Heart left ventricle (tissue), 16 donors: ENCODE measurements at places on chromosomes 2 and 18.

- no peak for DNase-seq
Observed at GRCh38 chr2:190722061-190722759, 73.3 kb downstream of the NAB1 start.

- DNase-seq, result no peak
Observed at GRCh38 chr18:9599328-9599727, 15.0 kb downstream of the PPP4R1 start.

DNA sequence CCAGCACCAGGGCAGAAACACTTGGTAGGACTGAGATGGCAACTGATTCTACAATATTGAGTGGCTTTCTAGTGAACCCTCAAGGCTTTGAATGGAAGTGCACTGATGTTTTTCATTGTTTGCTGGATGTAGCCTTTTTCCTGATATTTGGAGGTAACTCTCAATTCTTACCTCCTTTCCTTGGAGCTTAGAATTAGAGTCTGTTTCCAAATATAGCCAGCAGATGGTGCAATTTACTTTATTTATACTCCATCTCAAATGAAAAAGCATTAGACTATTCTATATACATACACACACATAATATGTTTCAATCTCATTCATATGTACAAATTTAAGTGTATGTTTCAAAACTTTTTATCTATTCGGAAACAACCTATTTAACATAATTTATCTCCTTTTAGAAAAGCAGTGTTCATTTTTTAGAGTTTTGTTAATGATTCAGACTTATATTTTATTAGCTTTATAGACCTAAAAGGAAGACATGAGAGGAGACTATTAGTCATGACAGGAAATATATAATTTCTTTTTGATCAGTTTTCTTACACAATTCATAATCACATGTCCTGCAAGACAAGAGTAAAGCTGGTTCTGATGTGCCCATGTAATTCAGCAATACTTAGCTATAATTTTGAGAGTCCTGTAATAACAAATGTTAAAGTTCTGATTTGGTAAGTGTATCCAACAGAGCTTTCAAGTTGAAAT lies 124.8 kb downstream of the NUP35 start:
- DNase-seq, result no peak

DNA sequence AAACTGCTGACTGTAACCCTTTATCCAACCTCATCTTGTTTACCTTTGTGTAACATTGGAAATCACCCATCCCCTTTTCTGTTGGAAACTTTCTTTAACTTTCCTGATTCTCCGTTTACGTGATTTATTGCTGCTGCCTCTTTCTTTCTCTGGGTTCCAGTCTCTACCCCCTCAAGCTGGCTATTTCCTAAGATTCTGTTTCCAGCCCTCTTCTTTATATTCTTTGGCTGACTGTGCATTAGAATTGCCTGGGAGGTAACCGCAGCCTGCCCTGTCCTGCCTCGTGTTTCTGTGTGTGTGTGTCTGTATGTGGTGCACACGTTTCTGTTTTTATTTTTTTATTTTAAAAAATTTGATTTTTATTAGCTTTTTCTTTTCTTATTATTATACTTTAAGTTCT lies 229.2 kb downstream of the PLCL1 start:
- no peak for DNase-seq

DNA sequence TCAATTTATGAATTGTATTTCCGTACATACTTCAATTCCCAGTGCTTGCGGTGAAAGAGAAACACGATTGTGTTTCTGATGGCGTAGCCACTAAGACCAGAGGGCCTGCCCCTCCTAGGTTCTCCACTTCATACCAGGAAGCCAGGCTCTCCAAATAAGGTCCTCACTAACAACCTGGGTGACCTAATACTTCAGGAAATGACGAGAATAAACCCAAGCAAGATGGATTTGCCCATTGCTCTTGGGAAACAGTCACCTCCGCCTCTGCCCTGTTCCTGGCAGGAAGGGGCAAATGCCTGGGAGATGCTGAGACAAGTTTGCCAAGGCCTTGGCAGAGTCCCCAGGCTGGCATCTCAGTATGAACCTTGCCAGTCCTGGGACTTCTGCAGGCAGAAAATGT lies 41.8 kb downstream of the TTC32 start:
- peak; percentile 64 for DNase-seq

DNA sequence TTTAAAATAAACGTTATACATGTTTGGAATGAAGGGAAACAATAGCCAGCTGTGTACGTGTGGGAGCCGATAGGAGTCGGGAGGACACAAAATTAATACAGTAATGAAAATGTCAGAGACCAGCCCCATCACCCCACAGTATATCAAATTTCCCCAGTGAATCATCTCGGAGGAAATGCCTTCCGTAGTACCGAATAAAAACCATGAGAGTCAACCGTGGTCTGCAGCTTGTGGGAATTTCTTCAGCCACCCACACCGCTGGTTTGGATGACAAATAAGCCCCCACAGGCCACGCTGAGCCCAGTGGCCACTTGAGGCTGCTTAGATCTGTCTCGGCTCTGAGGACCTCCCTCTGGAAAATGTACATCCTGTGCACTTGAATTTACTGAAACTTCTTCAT lies 133.7 kb downstream of the COL6A3 start:
- peak; percentile 73 for DNase-seq

DNA sequence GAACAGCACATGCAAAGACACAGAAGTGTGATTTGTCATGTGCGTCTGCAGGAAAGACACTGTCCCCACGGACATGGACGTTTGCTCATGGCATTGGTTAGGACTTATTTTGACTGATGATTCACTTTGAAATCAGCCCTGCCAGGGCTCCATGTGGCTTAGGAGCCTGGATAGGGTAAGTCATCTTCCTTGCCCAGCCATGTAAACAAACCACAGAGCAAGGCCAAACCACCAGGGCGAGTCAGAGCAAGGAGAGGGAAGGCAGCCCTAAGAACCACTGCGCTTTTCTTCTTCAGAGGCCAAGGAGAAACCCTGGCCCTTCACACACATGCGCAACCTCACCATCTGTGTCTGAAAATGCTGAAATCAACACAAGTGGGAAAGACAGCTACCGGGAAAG lies 88.8 kb downstream of the GFPT1 start:
- DNase-seq, result no peak

DNA sequence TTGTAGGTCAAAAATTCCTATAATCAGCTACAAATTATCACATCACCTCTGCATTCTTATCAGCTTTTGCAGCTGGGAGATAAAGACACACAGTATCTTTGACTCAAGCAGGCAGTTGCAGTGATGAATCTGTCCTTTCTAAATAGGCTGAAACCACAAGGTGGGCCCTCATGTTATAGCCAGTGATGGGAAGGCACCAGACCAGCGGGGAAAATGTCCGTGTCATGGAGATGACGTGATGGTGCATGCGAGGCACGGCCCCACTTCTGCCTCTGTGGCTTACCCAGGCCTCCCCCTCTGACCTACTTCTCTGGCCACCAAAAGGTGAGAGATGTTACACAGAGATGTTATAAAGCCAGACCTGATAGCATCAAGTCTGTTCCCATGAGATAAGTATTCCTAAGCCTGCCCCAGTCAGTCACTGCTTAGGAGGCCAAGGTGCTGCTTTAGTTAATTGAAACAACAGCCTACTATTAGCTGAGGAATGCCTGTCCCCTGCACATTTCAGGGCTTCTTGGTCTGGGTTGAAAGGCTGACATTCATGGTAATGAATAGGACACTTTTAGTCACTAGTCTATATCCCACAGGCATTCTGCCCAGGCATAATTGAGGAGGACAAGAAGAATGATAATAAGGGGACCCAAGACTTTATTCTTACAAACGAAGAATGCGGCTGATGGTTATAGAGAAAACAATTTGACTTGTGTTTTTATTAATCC lies 327.9 kb downstream of the LPIN1 start:
- DNase-seq, result no peak

- DNase-seq, result no peak
Observed at GRCh38 chr2:186108470-186108869, 369.9 kb downstream of the FSIP2 start.

GRCh38 chr2:3683748-3684454 lies 19.5 kb upstream of the DCDC2C start:
- DNase-seq, result no peak

DNA sequence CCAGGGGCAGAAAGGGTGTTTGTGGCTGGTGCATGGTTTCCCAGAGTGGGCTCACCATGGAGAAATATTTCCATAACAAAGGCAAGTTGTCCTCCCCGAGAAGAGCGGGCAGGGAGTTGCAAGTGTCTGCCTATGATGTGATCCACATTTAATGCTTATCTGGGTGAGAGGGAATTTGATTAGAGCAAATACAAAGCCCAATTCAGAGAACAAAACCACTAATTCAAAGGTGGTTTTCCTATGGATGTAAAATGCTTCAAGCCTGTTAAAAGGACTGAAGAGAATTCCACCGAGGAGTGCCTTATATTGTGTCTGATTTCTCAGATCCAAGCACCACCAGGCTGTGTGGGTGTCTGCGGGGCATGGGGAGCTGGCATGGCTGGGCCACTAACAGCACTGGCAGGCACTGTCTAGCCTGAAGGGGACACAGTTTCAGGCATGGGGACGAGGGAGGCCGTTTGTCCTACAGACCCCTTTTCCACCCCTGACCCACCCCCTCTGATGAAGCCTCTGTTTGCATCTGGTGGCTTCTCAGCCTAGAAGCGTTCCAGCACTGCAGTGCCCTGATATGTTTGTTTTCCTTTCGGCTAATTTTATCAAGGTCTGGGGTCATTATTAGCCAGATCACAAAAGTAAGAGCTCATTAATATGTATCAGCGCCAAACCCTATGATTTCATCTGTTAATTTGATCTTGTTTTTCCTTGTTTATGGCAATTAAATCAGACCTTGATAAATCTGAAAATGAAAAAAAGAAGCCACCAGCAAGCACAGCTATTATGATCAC lies 357.3 kb downstream of the HRH4 start:
- no peak for DNase-seq

DNA sequence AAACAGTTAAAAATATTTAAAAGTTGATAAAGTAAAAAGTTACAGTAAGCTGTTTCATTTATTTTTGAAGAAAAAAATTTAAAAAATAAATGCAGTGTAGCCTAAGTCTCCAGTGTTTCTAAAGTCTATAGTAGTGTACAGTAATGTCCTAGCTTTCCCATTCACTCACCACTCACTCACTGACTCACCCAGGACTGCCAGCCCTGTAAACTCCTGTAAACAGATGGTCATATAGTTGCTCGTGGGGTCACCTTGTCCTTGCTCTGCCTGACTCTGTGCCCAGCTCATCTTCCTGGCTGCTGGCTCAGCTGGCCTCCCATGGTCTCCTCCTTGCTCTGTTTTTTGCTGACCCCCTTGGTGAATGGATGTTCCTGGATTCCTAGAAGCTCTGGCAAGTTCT lies 180.3 kb downstream of the VAPA start:
- no peak for DNase-seq

DNA sequence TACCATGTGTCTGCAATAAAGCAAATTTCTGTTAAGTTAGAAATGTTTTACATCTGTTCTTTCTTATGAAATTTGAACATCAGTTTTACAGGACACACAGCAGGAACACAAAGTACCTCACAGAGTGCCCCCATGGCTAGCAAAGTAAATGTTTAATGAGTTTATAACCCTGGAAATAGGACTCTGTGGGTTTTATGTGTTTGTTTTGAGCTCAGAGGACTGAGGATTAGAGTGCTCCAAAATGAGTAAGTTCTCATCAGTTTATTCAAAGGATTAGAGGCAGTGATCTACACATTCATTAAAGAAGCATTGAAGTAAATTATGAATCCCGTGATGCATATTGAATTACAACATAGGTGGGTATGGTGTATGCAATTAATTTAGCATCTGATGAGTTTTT lies 281.8 kb downstream of the GULP1 start:
- DNase-seq, result no peak

DNA sequence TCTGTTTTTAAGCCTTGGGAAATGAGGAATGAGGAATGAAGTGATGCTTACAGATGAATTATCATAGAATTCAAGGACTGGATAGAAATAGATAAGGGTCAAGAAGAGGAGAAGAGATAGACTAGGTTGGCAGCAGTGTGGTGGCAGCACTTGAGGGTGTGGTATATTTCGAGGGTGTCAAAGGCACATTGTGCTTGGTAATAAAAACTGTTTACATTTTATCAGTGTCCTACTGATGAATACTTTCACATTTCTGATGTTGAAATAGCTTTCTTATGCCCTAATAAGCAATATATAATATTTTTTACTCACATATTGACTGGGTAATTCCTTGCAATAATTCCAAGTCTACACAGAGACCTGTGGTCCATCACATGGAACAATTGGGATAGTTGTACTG lies 3.4 kb downstream of the TFPI start:
- DNase-seq, result no peak

GRCh38 chr2:96927405-96928171 lies 57.7 kb upstream of the SEMA4C start:
- DNase-seq, result peak; percentile 57

DNA sequence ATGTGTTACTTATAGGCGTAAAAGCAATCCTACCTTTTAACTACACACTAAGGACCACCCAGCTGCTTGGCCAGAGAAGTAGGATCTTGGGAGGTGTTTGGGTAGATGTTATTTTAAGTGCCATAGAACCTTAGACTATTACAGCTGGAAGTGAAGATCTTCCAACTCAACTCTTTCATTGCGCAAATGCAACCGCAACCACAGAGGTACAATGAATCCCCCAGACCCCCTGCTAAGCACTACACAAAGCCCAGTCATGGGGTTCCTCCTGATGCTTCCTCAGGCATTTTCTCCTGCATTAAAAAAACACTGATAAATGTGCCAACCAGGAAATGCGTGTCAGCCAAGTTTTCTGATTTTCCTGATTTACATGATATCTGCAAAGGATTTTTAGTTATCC lies 246.0 kb downstream of the LRRTM1 start:
- DNase-seq, result no peak

GRCh38 chr2:146804288-146804687 lies 1040.5 kb upstream of the ACVR2A start:
- no peak for DNase-seq

DNA sequence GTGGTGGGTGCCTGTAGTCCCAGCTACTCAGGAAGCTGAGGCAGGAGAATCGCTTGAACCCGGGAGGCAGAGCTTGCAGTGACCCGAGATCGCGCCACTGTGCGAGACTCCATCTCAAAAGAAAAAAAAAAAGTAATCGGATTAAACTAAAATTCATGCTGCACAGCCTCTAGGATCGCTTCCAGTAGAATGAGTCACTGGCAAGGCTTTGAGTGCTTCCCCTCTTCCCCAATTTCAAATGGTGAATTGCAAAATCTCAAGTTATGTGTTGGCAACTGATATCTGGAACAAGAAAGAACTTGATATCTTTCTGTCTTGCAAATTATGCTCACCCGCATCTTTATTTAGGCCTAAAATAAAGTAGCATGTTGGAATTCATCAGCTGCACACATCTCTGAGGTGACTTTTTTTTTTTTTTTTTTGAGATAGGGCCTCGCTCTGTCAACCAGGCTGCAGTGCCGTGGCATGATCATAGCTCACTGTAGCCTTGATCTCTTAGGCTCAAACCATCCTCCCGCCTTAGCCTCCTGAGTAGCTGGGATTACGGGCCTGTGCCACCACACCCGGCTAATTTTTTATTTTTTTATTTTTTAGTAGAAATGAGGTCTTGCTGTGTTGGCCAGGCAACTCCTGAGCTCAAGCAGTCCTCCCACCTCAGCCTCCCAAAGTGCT lies 12.7 kb downstream of the TTC39C start:
- no peak for DNase-seq
